Progenitor cell of endocrine pancreas (in vitro differentiated cells): ENCODE measurements at places on chromosomes 5 and 9. TPM values are rescaled to one million over a fixed set of nuclear protein-coding genes. Genes with fewer than 3 reads are reported as not detected.

DNA sequence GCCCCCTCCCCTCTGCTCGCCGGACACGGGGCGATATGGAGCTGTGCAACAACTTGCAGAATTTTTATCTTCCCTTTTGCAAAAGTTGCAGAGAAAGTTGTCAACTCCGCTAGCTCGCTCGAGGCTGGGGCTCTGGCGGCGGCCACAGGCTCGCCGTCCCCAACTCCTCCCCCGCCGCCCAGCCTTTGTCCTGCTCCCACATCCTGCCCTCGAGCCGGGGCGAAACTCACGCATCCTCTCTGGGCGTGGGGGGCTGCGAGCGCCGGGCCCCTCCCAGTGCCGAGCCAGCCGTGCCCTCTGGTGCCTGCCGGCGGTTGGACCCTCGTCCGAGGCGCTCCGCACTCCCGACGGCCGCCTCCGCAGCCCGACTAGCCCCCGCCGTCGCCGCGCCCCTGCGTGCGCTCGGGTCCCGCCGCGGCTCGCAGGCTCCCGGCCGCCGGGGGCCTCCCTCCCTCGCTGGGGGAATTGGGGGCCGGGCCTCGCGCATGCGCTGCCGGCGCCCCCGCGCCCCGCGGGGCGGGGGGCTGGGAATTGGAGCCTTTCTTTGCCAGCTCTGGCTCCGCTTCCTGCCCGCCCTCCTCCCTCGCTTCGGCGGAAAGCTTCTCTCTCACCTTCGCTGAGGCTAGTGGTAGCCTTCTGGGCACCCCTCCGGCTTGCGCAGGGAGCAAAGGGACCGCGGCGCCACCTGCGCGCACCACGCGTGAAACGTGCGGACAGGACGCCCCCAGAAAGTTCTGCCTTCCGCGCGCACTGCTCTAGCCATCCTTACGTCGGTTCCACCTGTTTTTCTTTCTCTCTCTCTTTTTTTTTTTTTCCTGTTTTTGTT lies at the start of gene CCNJL:
TSS of gene CCNJL (minus strand) at position 431 of the 826 bp plus-strand sequence. CDS start 641 bp downstream, outside the sequence.
- peak; percentile 74 for DNase-seq

DNA sequence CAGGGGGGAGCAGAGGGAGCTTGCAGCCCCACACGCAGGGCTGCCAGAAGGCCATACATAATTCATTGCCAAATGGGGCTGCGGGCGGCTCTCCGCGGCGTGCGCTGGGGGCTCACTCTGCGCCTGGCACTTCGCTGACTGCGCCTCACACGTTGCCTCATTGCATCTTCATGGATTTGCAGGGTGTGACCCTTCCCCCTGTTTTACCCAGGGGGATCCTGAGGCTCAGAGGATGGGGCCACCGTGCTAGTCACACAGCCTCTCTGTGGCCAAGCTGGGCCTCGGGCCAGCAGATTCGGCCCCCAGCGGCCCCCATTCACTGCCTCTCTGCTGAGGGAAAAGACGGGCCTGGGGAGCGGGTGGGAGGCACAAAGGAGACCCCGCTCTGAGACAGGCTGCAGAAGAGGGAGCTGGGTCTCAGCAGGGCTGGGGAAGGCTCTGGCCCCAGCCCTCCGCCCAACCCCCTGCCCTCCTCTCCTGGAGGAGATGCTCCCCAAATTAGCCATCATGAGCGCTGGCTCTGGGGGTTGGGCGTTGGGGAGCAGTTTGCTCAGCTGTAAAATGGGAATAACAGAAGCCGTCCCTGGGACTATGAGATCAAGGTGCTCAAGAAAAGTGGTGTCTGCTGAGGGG lies 115.5 kb downstream of the C9orf50 start:
- no peak for DNase-seq

DNA sequence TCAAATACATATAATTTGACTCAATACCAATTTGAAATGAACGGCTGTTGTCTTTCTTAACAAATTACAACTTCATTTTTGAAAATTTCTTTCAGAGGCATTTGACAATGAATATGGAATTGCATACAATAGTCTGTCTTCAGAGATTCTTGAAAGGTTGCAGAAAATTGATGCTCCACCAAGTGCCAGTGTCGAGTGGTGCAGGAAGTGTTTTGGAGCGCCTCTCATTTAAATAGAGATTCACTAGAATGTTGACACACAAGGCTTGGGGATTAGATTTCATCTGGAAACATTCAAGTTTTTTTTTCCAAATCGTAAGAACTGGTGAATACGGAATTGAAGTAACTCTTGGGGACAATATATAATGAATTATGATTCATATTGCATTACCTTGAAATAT lies 8.1 kb downstream of the RPS6 start:
- DNase-seq, result no peak

CATSPER3 gene
- 1.3 and 1.4 TPM in 2 replicates for total RNA-seq

PTGDS gene
- total RNA-seq, result not detected in 2 replicates

- DNase-seq, result no peak
Observed at GRCh38 chr9:123655681-123656423, 274.1 kb downstream of the DENND1A start.

- DNase-seq, result no peak
Observed at GRCh38 chr5:164051745-164052144, 546.3 kb downstream of the MAT2B start.
